ENCODE measurements at places on chromosomes 11 and 22.

DNA sequence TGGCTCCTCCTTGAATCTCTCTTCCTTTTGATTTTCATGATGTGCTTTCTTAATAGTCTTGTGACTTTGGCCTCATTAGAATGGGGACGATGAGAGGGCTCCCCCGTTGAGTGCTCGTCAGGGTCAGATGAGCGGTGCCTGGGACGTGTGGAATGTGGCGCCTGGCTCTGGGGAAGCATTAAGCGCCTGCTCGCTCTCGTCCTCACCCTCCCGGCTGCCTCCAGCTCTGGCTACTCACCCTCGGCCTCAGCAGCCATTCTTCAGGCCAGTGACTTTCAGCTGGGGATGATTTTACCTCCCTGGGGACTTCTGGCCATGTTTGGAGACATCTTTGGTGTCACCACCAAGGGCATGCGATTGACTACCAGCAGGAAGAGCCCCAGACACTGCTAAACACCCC lies 69.7 kb downstream of the RPS6KA4 start:
- no peak overlapping the region for H3K4me3 ChIP-seq
- H3K36me3 ChIP-seq, result no peaks in the 10 kb centered on the region
- no peak for DNase-seq
- no peak overlapping the region for H3K27ac ChIP-seq
- H3K27me3 ChIP-seq, result peaks cover 28% of the 10 kb centered on the region

- no peaks in the 10 kb centered on the region for H3K27me3 ChIP-seq
- DNase-seq, result no peak
- no peak overlapping the region for H3K27ac ChIP-seq
- H3K4me3 ChIP-seq, result peak overlapping the region; percentile 60
- H3K36me3 ChIP-seq, result no peaks in the 10 kb centered on the region
These were observed 88.9 kb downstream of the KCNQ1 start for GRCh38 chr11:2533587-2534133.

DNA sequence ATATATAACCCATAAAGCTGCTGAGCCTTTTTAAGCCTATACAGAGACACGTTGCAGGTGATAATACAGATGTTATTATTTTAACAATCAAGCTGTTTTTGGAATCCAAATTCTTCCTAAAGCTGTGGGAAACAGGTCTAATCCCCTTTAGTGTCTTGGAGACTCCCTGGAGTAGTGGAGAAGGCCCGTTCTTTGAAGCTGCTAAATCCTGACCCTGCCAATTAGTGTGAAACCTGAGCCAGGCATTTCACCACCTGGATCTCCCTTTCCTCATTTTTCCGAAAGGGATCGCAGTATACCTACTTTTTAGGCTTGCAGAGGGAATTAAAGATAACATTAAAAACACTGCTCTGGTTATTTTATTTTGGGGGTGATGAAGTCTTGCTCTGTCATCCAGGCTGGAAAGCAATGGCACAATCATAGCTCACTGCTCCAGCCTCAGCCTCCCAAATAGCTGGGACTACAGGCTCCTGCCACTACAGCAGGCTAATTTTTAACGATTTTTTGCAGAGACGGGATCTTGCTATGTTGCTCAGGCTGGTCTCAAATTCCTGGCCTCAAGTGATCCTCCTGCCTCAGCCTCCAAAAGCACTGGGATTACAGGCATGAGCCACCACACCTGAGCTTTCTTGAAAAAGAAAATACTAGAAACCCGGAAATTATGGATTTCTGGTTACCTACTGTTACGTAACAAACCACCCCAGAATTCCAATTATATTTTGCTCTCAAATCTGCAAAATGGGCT lies 1.7 kb upstream of the EIF4ENIF1 start:
- peak overlapping the region; percentile 84 for H3K4me3 ChIP-seq
- peaks cover 26% of the 10 kb centered on the region for H3K36me3 ChIP-seq
- H3K4me1 ChIP-seq, result peaks cover 26% of the 10 kb centered on the region
- DNase-seq, result no peak

GRCh38 chr22:39283322-39284141 lies 35.9 kb downstream of the RPL3 start:
- no peaks in the 10 kb centered on the region for H3K27me3 ChIP-seq
- no peak overlapping the region for H3K27ac ChIP-seq
- peaks cover 9% of the 10 kb centered on the region for H3K4me1 ChIP-seq
- no peak overlapping the region for H3K4me3 ChIP-seq

GRCh38 chr22:40521046-40521445 lies 115.5 kb downstream of the MRTFA start:
- no peak overlapping the region for H3K4me3 ChIP-seq
- no peak overlapping the region for H3K27ac ChIP-seq
- H3K4me1 ChIP-seq, result peaks cover 22% of the 10 kb centered on the region

GRCh38 chr22:23071230-23072076 lies 1.1 kb downstream of the GNAZ start:
- H3K4me1 ChIP-seq, result peaks cover 29% of the 10 kb centered on the region
- H3K36me3 ChIP-seq, result peaks cover 3% of the 10 kb centered on the region
- peak overlapping the region; percentile 50 for H3K4me3 ChIP-seq

DNA sequence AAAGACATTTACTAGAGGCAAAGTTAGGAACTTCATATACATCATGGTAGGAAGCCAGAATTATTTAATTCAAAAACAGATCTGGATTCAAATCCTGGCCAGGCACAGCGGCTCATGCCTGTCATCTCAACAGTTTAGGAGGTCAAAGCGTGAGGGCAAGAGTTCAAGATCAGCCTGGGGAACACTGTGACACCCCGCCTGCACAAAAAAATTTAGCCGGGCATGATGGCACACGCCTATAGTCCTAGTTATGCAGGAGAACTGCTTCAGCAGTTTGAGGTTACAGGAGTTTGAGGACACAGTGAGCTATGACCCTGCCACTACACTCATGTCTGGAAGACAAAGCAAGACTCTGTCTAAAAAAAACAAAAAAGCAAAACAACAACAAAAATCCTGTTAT lies 8.9 kb downstream of the MRTFA start:
- DNase-seq, result no peak
- no peak overlapping the region for H3K4me3 ChIP-seq
- H3K36me3 ChIP-seq, result no peaks in the 10 kb centered on the region
- no peaks in the 10 kb centered on the region for H3K27me3 ChIP-seq
- H3K4me1 ChIP-seq, result peaks cover 45% of the 10 kb centered on the region

GRCh38 chr11:64356498-64357411 lies 2.2 kb upstream of the RPS6KA4 start:
- no peaks in the 10 kb centered on the region for H3K27me3 ChIP-seq
- peak overlapping the region; percentile 60 for H3K4me3 ChIP-seq
- peaks cover 11% of the 10 kb centered on the region for H3K36me3 ChIP-seq
- peak overlapping the region; percentile 74 for H3K27ac ChIP-seq
- H3K4me1 ChIP-seq, result peaks cover 29% of the 10 kb centered on the region

- H3K36me3 ChIP-seq, result no peaks in the 10 kb centered on the region
- H3K27me3 ChIP-seq, result peaks cover 10% of the 10 kb centered on the region
- no peaks in the 10 kb centered on the region for H3K4me1 ChIP-seq
- no peak for DNase-seq
- H3K4me3 ChIP-seq, result no peak overlapping the region
These were observed 15.2 kb upstream of the EI24 start for GRCh38 chr11:125554038-125554437.

GRCh38 chr22:31199187-31199586 lies 12.9 kb upstream of the LIMK2 start:
- H3K4me1 ChIP-seq, result no peaks in the 10 kb centered on the region
- H3K4me3 ChIP-seq, result no peak overlapping the region
- peaks cover 22% of the 10 kb centered on the region for H3K36me3 ChIP-seq
- no peak for DNase-seq
- no peaks in the 10 kb centered on the region for H3K27me3 ChIP-seq
- no peak overlapping the region for H3K27ac ChIP-seq

GRCh38 chr11:64739871-64740270 lies 4.1 kb downstream of the RASGRP2 start:
- H3K27me3 ChIP-seq, result no peaks in the 10 kb centered on the region
- peaks cover 53% of the 10 kb centered on the region for H3K4me1 ChIP-seq
- H3K4me3 ChIP-seq, result no peak overlapping the region
- peaks cover 61% of the 10 kb centered on the region for H3K36me3 ChIP-seq
- no peak for DNase-seq

- H3K36me3 ChIP-seq, result no peaks in the 10 kb centered on the region
- no peak for DNase-seq
- no peaks in the 10 kb centered on the region for H3K4me1 ChIP-seq
- H3K4me3 ChIP-seq, result no peak overlapping the region
- H3K27me3 ChIP-seq, result peaks cover 18% of the 10 kb centered on the region
These were observed 4.0 kb downstream of the MS4A8 start for GRCh38 chr11:60703374-60703773.

GRCh38 chr22:22452996-22453686 lies 55.4 kb downstream of the ZNF280B start:
- H3K27ac ChIP-seq, result no peak overlapping the region
- H3K36me3 ChIP-seq, result no peaks in the 10 kb centered on the region
- DNase-seq, result no peak
- no peak overlapping the region for H3K4me3 ChIP-seq
- H3K4me1 ChIP-seq, result peaks cover 6% of the 10 kb centered on the region
- H3K27me3 ChIP-seq, result peaks cover 77% of the 10 kb centered on the region

GRCh38 chr11:9771071-9771511 lies 107.2 kb downstream of the SWAP70 start:
- H3K27me3 ChIP-seq, result no peaks in the 10 kb centered on the region
- H3K4me1 ChIP-seq, result no peaks in the 10 kb centered on the region
- peaks cover 4% of the 10 kb centered on the region for H3K36me3 ChIP-seq
- DNase-seq, result no peak
- no peak overlapping the region for H3K4me3 ChIP-seq

DNA sequence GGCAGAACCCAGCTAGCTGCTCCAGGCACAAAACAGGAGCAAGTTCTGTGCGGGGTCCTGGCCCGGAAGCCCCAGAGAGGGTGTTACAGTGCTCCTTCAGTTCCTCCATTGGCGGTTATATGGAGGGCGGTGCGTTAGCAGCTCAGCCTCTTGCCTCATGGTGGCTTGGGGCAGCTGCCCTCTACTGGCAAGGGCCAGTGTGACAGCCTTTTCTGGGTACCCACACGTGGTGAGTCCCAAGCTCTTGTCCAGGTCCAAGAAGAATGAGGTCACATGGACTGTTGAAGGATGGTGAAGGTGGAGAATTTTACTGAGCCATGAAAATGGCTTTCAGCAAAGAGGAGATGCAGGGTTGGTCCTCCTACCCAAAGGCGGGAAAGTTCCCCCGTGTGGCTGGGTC lies 100.5 kb downstream of the WT1 start:
- no peak overlapping the region for H3K27ac ChIP-seq
- DNase-seq, result no peak
- peaks cover 74% of the 10 kb centered on the region for H3K27me3 ChIP-seq
- no peak overlapping the region for H3K4me3 ChIP-seq
- no peaks in the 10 kb centered on the region for H3K36me3 ChIP-seq
- peaks cover 19% of the 10 kb centered on the region for H3K4me1 ChIP-seq

DNA sequence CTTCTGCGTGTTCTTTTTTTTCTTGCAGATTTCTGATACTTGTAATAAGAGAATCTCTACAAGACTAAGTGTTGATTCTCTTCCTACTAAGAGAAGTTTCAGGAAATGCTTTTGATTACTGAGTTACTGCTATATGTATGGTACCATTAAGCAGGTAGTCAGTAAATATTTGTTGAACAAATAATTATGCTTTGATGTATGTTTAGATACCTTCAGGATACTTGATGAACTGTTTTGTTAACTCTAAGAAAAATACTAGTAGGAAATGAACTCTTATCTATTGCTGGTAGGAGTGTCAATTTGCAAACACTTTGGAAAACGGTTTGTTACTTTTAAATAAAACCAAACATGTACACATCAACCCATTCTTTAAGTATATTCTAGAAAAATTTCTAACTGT lies 90.6 kb downstream of the TMEM135 start:
- H3K4me1 ChIP-seq, result peaks cover 6% of the 10 kb centered on the region
- H3K36me3 ChIP-seq, result no peaks in the 10 kb centered on the region
- H3K4me3 ChIP-seq, result no peak overlapping the region
- no peak overlapping the region for H3K27ac ChIP-seq

DNA sequence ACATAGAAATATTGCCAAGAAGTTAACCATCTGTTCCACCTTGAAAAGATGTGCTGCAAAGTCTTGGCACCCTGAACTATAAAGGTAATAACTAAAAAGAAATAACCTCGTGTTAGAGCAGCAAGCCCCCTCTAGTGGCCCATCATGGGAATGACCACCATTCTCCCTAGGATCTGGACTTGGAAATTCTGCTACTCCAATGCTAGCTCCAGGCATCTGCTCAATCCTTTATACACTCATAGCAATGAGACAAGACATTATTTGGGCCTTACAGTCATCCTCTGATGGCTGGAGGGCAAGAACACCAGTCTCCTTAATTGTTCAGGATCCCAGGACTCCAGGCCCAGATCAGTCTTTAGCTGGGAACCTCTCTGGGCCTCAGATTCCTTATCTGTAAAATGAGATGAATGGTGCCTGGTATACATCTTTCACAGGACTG lies 76.0 kb downstream of the CWC15 start:
- no peak overlapping the region for H3K27ac ChIP-seq
- H3K27me3 ChIP-seq, result peaks cover 23% of the 10 kb centered on the region
- H3K4me3 ChIP-seq, result no peak overlapping the region

GRCh38 chr22:40721266-40721665 lies 42.0 kb downstream of the MCHR1 start:
- no peaks in the 10 kb centered on the region for H3K4me1 ChIP-seq
- DNase-seq, result no peak
- H3K36me3 ChIP-seq, result peaks cover 2% of the 10 kb centered on the region
- no peak overlapping the region for H3K27ac ChIP-seq
- no peak overlapping the region for H3K4me3 ChIP-seq

DNA sequence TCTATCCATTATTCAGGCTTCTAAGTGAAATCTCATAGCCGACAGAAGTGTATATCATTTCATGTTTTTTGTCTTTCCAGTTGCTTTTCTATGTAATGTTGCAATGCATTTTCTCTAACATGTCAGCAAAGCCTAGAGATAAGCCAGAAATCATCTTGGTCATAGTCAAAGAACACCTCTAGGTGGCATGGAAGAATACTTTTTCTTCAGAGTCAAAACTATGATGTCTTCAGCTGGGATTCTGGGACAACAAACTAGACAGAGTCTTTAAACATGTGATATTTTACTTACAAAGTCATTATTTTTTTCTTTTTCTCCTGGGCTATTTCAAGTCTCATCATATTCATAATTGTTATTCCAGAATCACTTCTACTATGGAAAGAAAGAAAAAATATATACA lies 4.4 kb downstream of the GAS2 start:
- DNase-seq, result no peak
- peaks cover 66% of the 10 kb centered on the region for H3K27me3 ChIP-seq
- no peak overlapping the region for H3K4me3 ChIP-seq
- no peaks in the 10 kb centered on the region for H3K36me3 ChIP-seq
